ENCODE measurements at places on chromosomes 5 and 9. TPM values are rescaled to one million over a fixed set of nuclear protein-coding genes. Genes with fewer than 3 reads are reported as not detected.

SMU1 gene
- total RNA-seq = 22.1 TPM

PCDH12 gene
- total RNA-seq = not detected

SHOC1 gene
- not detected for total RNA-seq

SLC34A1 gene
- total RNA-seq = 0.63 TPM

BSPRY gene
- 4.3 TPM for total RNA-seq
